SK-N-DZ (cell line): ENCODE measurements at places on chromosomes 2 and 18.

DNA sequence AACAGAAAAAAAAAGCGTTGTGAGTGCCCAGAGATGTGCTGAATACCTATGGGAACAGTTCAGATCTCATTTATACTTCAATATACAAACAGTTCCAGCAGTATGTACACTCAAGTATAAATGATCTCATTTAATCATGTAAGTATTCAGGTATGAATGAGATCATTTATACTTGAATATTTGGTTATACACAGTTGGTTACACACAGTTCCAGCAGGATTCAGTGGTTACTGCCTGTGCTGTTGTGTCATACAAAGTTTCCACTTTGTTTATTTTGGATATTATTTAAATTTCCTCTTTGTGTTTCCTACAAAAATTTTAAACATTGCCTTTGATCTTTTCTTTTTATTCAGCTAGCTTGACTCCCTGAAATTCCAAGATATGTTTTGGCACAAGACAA, 293.5 kb upstream of the SLC39A10 start:
- DNase-seq = no peak

DNA sequence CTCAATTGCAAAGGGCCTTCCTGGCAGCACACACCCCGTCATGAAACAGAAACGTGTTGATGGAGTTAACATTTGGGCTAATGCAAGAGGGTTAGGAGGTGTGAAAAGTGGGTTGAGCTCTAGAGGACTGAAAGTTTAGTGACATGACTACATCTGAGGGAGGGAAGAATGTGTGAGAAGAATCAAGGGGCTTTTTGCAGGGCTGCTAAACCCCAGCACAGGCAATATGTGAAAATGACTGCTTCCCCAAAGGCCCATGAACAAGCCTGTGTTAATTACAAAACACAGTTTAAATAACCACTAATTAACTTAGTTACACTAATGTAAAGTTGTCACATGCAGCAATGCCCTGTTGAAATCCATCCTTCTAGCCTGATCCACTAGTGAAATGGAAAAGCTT, 63.4 kb upstream of the PEX13 start:
- DNase-seq = no peak

GRCh38 chr2:229335877-229336346, 64.8 kb upstream of the PID1 start:
- DNase-seq = no peak

DNA sequence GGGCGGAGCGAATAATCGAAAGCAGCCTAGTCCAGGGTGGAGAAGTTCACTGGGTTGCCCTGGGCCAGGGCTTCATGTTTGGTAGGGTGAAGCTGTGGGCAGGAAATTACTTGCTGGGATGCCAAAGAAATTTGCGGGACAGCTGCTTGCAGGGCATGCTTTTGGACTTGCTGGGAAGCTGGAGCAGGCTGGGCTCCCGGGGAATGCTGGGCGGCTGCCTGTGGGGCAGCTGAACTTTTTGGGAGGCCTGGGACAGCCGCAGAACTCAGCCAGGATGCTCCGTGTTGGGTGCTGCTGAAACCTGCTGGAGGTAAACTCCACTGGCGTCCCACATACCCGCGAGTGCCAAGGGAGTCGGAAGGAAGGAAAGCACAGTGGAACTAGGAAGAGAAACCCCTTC, 31.9 kb downstream of the ASB1 start:
- DNase-seq = no peak
